ENCODE measurements at places on chromosomes 5 and 9.

DNA sequence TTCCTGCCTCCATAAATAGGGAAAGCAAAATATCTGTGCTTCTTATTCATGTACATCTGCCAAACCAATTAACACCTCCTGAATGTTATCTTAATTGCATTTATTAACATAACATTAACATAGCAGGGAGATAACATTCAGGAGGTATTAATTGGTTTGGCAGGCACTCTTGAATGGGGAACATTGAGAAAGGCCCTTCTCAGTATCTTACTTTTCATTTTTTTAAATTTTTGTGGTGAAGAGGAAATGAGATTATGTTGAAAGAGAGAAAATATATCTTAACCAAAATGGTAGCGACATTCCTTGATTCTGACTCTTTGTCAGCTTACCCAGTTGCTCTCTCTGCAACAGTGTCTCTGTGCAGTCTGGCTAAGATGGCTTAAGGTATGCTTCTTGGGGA, 100.4 kb upstream of the TLE1 start:
- DNase-seq = no peak

DNA sequence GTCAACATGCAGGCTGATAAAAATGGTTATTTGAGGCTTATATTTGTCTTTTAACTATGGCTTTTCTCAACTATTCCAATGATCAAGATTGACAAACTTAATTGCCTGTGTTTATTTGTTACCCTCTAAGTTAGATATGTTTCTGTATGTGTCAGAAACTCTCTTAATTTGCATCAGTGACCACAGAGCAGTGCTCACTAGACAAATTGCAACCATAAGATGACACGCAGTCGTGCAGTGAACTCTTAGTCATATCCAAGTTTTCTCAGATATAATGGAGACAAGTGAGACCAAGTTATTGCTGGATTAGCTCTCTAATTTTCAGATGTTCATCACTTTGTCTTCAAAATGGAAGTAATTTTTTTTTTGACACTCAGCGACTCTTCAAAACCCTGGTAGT, 342.2 kb upstream of the RFX3 start:
- DNase-seq = no peak

DNA sequence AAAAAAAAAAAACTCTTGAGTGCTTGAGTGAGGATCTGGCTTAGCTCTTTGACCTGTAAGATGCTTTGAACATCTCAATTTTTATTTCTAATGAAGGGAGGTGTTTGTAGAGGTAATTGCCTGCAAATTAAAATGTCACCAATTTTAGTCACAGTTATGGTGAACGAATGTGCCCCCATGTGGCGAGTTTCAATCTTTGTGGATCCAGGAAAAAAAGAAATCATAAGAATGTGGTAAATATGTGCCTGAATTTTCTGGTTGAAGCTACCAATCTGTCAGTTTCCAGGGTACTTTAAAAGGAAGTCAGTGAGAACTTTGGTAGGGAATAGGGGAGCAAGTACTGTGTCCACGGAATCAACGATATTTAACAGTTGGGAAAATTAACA, 1772.4 kb upstream of the CDH9 start:
- no peak for DNase-seq

DNA sequence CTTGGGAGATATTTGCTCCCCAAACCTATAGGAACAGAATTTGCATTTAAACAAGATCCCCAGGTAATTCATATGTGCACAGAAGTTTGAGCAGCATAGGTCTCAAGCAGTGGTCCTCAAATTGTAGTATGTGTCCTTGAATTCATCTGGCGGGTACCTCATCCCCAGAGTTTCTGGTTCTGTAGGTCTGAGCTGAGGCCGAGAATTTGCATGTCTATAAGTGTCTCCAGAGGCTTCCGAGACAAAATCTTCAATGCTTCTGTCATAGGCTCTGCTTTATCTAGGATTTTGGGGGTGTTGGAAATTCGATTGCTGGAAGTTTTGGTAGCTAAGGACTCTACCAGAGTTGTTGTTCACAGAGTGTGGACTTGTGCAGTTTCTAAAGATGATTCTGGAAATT, 38.6 kb downstream of the MAT2B start:
- DNase-seq = no peak

GRCh38 chr5:174198541-174198940, 153.0 kb downstream of the NSG2 start:
- DNase-seq = no peak

GRCh38 chr5:171965745-171966144, 40.7 kb downstream of the FBXW11 start:
- DNase-seq = no peak

DNA sequence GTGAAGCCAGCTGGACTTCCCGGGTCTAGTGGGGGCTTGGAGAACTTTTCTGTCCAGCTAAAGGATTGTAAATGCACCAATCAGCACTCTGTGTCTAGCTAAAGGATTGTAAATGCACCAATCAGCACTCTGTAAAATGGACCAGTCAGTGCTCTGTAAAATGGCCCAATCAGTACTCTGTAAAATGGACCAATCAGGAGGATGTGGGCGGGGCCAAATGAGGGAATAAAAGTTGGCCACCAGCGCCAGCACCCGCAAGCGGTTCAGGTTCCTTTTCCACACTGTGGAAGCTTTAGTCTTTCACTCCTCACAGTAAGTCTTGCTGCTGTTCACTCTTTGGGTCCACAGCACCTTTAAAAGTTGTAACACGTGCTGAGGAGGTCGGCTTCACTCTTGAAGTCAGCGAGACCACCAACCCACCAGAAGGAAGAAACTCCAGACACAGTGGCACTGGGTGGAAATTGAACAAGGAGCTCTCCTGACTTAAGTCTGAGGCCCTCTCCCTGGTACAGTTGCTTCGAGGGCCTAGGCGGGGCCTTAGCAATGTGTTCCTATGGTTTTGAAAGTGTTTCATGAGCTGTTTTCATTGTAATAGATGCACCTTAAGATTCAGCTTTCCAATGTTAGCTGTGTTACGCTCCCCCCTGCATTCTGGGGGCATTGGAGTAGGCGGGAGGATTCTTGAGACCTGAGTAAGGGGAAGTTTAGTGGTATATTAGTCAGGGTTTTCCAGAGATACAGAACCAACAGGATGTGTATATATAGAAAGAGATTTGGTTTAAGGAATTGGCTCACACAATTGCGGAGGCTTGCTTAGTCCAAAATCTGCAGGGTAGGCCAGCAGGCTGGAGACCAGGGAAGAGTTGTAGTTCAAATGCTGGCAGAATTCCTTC, 21.5 kb upstream of the MYO10 start:
- no peak for DNase-seq

GRCh38 chr5:96433066-96433447, at the start of gene PCSK1:
Gene PCSK1 (minus strand): TSS chr5:96433248. CDS start chr5:96433042, 206 bp downstream.
- DNase-seq = peak; percentile 42

GRCh38 chr9:116234081-116234480, 80.5 kb downstream of the PAPPA start:
- no peak for DNase-seq

GRCh38 chr9:127567035-127567729, 44.9 kb upstream of the STXBP1 start:
- no peak for DNase-seq

- no peak for DNase-seq
Observed at GRCh38 chr5:74243634-74244033, 396.9 kb downstream of the ENC1 start.

- DNase-seq = no peak
Observed at GRCh38 chr9:98708933-98709911, at the start of gene GABBR2. Gene GABBR2 (minus strand): TSS chr9:98708935. CDS start chr9:98708737, 198 bp downstream.

- no peak for DNase-seq
Observed at GRCh38 chr5:88524941-88525340, 256.3 kb upstream of the TMEM161B start.

GRCh38 chr9:35680331-35681105, 6.8 kb downstream of the CA9 start:
- no peak for DNase-seq

DNA sequence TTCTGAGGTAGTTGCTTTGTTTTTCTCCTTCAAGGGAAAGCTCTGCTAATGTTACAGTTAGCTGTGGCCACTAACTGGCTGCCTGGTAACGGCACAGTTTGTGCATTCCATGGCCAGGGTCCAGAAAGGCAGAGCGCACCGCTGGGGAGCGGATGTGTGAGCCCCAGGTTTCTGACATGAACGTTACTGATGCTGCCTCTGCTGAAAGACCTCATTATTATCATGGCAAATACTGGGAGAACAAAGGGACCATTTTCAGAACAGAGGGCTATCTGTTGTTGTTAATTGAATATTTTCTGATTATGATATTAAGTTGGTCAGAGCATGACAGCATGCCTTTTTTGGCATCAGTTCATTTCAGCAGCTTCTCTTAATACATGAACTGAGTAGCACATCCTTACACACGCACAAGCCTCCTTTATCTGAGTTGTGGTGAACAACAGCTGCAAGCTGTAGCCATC, 134.1 kb downstream of the NUDT12 start:
- no peak for DNase-seq

DNA sequence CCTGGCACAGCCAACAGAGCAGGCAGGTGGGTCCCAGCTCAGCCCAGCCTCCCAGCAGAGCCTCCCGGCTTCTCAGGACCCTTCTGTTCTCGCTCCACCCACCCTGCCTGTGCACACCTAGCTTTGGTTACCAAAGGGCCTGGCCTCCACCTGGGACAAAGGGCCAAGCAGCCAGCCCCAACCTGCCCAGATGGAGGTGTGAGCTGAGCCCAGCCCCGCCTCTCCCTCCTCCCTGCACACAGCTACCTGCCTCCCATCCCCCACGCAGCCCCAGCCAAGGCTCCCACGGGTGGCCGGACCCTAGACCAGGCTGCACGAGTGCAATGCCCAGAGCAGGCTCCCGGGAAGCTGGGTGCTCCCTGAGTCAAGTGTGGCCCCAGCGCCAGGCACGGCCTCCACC, 5.6 kb downstream of the TPRN start:
- DNase-seq = no peak
